Kidney (tissue), 22 donors: ENCODE measurements at places on chromosomes 1 and 21. TPM values are rescaled to one million over a fixed set of nuclear protein-coding genes. Genes with fewer than 3 reads are reported as not detected.

DNA sequence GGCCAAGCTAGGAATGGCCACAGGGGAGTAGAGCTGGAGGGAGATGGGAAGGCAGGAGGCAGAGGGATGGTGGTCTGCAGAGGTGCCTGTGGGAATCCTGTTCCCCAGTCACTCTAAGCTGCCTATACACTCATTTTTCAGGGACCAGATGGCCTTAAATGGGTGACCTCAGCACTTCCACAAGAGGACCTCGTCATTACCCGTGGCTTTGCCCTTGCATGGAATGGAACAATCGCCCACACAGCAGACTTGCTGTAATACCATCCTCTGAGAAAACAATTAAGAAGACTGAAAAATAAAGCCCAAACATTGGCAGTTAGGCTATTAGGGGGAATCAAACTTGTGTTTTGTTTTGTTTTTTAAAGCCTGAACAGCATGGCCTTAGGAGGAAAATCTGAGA is 12.9 kb upstream of the TNN start:
- no peak for DNase-seq
- H3K4me3 ChIP-seq, result no peak overlapping the region
- no peaks in the 10 kb centered on the region for H3K27me3 ChIP-seq

- no peak overlapping the region for H3K27ac ChIP-seq
- H3K4me1 ChIP-seq, result no peaks in the 10 kb centered on the region
- no peaks in the 10 kb centered on the region for H3K36me3 ChIP-seq
Observed at GRCh38 chr1:232327899-232328298, 302.0 kb downstream of the SIPA1L2 start.

- no peak overlapping the region for H3K27ac ChIP-seq
- no peak for DNase-seq
- no peaks in the 10 kb centered on the region for H3K27me3 ChIP-seq
- H3K36me3 ChIP-seq, result peaks cover 4% of the 10 kb centered on the region
Observed at GRCh38 chr1:108785880-108786279, 39.4 kb downstream of the STXBP3 start.

- H3K27ac ChIP-seq, result peak overlapping the region; percentile 30
- H3K36me3 ChIP-seq, result no peaks in the 10 kb centered on the region
- no peak overlapping the region for H3K4me3 ChIP-seq
- no peaks in the 10 kb centered on the region for H3K4me1 ChIP-seq
- H3K27me3 ChIP-seq, result no peaks in the 10 kb centered on the region
Observed at GRCh38 chr21:39845571-39846130, 21.6 kb upstream of the PCP4 start.

DNA sequence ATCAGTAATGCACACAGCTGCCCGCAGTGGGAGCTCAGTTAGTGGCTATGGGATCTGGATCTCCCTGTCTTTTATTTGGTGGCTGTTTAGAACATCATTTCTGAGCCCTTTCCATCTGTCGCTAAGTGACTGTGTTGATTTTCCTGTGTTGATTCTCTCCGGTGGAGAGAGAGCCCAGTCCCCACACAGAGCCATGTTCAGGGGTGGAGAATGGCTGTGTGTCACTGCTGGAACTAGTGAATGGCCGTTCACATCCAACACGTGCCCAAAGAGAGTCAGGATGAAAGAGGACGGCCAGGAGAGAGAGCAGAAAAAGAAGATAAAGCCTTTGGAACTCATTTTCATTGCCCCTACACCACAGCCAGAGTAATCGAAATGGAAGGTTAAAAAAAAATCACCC is 76.2 kb downstream of the FBXO2 start:
- no peaks in the 10 kb centered on the region for H3K27me3 ChIP-seq
- no peak overlapping the region for H3K4me3 ChIP-seq
- H3K36me3 ChIP-seq, result no peaks in the 10 kb centered on the region
- no peak overlapping the region for H3K27ac ChIP-seq

GRCh38 chr1:230867101-230867902 is 1.0 kb downstream of the C1orf198 start:
- peak overlapping the region; percentile 58 for H3K27ac ChIP-seq
- DNase-seq, result no peak
- H3K36me3 ChIP-seq, result no peaks in the 10 kb centered on the region
- no peaks in the 10 kb centered on the region for H3K27me3 ChIP-seq
- peaks cover 31% of the 10 kb centered on the region for H3K4me1 ChIP-seq
- peak overlapping the region; percentile 89 for H3K4me3 ChIP-seq

DNA sequence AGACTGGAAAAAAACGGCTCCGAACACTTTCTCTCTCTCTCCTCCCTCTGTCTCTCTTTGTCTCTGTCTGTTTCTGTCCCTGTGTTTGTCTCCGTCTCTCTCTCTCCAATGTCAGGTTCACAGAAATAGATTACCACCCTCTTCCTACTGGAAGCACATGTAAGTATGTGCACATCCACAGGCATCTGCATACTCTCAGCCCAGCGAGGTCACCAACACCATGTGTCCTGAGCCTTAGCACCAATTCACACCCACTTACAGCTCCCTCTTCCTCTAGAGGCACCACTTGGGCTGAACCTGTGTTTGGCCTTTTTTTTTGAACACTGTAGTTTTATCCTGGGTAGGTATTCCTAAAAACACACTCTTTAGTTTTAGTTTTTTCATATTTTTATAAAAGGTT is 130.5 kb downstream of the ETS2 start:
- no peak for DNase-seq
- no peak overlapping the region for H3K27ac ChIP-seq
- H3K4me3 ChIP-seq, result no peak overlapping the region
- no peaks in the 10 kb centered on the region for H3K4me1 ChIP-seq
- no peaks in the 10 kb centered on the region for H3K27me3 ChIP-seq
- H3K36me3 ChIP-seq, result no peaks in the 10 kb centered on the region

GRCh38 chr1:201153474-201154388 is 543 bp downstream of the TMEM9 start:
- H3K4me1 ChIP-seq, result no peaks in the 10 kb centered on the region
- H3K36me3 ChIP-seq, result peaks cover 11% of the 10 kb centered on the region
- H3K27ac ChIP-seq, result peak overlapping the region; percentile 15
- H3K4me3 ChIP-seq, result peak overlapping the region; percentile 78
- no peak for DNase-seq

DNA sequence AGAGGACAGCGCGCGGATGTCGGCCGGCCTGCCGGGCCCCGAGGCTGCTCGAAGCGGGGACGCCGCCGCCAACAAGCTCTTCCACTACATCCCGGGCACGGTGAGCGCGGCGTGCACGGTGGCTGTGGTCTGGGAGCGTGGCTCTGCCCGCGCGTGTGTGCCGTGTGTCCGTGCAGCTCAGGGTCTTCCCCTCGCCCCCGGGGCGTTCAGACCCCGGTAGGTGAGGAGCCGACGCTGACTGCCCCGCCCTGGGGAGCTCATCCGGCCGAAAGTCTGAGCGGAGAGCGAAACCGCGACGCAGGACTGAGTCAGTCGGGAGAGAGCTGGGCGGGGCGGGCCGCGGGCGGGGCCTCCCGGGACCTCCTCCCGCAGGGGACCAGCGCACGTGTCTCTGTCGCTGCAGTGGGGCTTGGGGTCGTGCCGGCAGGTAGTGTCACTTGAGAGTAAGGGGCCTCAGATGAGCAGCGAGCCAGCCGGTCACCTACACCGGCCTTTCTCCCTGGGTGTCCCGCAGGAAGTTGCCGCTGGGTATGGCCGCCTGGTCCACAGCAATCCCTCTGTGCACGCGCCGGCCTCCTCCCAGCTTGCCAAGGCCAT is 520 bp downstream of the PLEKHN1 start:
- H3K27ac ChIP-seq, result peak overlapping the region; percentile 22
- peak overlapping the region; percentile 66 for H3K4me3 ChIP-seq
- H3K36me3 ChIP-seq, result no peaks in the 10 kb centered on the region
- H3K27me3 ChIP-seq, result peaks cover 9% of the 10 kb centered on the region
- H3K4me1 ChIP-seq, result peaks cover 7% of the 10 kb centered on the region
- DNase-seq, result peak; percentile 44

PDC gene
- total RNA-seq, result not detected

PPIAL4G gene
- total RNA-seq, result 0.35 TPM

RNF187 gene
- total RNA-seq, result 137 TPM

TTLL7 gene
- total RNA-seq, result 7.0 TPM

KCNA3 gene
- total RNA-seq, result 6.7 TPM

PTPN14 gene
- total RNA-seq, result 87.2 TPM

OR2L5 gene
- not detected for total RNA-seq

LCA5L gene
- 4.3 TPM for total RNA-seq
